ENCODE measurements at places on chromosomes 5 and 9.
A peak's percentile ranks its signal among the peaks of the same experiment; 100 is the strongest.

DNA sequence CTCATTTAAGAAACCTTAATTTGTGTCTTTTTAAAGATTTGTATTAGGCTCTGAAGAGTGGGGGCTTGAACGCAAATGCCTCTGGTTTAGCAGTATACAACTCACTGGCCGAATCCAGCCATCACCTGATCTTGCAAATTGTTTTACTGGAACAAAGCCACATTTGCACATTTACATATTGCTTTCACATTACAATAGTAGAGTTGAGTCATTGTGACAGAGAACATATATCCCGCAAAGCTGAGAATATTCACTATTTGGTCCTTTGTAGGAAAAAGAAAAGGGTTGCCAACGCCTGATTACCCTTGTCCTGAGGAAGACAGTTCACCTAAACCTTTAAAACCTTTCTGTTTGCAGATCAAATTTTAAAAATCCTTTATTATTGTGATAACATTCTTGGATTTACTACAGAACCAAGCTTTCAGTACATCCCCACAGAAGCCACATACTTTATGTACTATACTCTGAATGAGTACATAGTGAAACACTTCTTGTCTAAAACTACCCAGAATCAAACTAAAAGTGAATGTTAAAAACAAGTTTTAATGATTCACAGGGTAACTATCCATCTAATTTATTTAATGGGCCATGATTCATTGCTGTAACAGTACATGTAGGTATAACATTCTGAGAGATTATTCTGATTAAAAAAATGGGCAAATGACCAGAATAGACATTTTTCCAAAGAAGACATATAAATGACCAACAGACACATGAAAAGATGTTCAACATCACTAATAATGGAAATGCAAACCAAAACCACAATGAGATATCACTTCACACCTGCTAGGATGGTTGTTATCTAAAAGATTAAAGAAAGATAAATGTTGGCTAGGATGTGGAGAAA is 161.0 kb downstream of the SLC25A46 start:
- no peak for DNase-seq

DNA sequence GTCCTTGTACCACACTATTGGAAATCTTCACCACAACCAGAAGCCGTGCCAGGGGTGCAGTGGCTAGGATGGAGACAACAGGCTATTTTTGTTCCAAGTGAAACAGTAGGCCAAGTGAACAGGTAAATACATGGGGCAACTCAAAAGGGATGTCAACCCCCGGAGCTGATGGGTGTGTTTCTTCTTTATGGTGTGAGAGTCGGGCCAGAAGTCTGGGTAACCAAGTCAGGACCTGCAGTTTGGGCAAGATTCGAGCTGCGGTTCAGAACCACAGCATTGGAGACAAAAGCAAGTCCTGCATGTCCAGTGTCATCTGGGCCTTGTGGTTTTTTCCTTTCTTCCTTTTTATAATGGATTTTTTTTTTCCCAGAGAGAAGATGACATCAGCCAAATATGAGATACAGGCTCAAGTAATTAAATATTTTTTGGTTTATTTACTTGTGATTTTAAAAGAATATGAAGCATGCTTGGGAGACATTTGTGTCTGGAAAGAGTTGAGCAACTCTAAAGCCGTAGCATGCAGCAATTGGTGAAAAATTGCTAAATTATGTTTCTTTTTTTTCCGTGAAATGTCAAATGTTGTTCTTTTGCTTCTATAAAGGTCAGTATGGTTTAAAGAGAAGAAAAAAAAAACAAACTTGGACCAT is 261.6 kb downstream of the ARRDC3 start:
- no peak for DNase-seq

GRCh38 chr5:155522540-155522939 is 509.0 kb downstream of the KIF4B start:
- no peak for DNase-seq

- peak; percentile 92 for DNase-seq
Observed at GRCh38 chr5:61625681-61626621, 293.9 kb downstream of the ZSWIM6 start.

DNA sequence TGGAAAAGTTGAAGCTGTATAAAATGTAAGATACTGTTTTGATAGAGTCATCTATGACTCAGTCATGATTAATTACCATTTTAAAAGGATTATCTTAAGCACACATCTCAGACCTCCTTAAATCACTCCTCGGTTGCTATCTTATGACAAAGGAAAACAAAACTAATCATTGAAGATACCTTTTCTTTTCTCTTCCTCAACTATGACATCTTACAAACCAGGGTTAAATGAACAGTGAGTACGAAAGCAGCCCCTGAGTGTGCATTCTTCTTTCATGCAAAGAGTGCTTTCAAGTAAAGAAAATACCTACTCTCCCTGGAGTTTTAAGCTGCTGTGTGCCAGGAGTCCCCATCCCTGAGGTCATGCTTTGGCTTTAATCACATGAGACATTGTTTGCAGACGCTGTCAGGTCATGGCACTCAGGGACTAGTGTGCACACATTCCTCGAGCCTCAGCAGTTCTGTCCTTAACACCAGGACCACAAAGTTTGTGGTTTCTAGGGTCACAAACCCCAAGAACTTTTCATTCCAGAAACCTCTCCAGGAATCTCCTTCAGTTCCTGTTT is 86.7 kb upstream of the ICE1 start:
- no peak for DNase-seq

GRCh38 chr5:9644630-9645029 is 14.5 kb upstream of the TAS2R1 start:
- DNase-seq = no peak

- no peak for DNase-seq
Observed at GRCh38 chr5:137490591-137490990, 8.5 kb downstream of the SPOCK1 start.

- no peak for DNase-seq
Observed at GRCh38 chr5:76475936-76476335, 72.9 kb downstream of the IQGAP2 start.

DNA sequence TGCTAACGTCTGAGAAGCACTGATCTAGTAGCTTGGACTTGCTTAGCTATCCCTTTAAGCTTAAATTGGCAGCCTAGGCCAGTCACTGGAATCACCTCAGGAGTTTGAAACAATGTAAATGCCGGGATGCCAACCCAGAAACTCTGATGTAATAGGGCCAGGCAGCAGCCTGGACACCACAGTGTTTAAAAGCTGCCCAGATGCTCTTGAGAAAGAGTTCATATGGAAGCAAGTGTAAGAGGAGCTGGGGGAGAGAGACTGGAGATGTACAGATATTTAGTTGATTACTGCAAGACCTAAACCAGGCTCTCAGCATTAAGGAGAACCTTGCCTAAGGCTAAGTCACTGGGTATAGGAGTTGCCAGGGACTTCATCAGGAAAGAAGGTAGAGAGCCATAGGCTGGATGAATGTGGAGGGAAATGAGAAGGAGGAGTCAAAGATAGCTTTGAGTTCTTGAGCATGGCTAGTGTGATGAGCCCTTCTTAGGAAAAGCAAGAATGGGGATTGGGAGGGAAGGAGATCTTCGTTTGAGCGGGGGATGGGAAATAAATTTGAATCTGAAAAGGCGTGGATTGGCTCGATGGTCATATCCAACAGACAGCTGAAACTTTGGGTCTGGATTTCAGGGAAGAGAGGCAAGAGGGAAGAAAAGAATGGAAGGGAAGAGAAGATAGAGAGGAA is 392.9 kb upstream of the WWC1 start:
- DNase-seq = no peak

DNA sequence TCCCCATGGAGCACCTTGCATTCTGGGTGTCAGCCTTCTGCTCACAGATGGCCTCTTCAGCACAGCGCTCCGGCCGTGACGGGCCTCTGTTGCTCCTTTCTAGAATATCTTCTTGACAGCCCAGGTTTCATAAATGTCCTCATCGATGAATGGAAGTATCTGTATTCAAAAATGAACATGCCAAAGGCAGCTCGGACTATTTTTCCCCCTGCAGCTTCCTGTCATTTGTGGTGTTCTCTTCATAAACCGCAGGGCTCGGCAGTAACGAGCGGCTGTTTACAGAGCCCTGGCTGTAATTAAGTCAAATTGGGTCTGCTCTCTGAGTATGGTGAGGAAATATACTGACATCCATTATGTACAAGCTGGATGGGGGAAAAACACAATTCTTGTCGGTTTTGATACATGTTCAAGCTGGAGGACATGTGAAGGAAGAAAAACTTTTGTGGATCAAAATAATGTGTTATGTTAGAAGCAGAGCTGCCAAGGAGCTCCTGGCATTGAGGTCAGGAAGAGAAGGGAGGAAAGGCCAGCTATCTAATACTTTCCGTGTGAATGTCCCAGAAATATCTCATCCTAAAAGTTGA is 154.1 kb upstream of the CD180 start:
- peak; percentile 42 for DNase-seq

- DNase-seq = no peak
Observed at GRCh38 chr5:98787131-98787719, 13.8 kb downstream of the RGMB start.

GRCh38 chr9:78769690-78770089 is 472.8 kb downstream of the PSAT1 start:
- no peak for DNase-seq

DNA sequence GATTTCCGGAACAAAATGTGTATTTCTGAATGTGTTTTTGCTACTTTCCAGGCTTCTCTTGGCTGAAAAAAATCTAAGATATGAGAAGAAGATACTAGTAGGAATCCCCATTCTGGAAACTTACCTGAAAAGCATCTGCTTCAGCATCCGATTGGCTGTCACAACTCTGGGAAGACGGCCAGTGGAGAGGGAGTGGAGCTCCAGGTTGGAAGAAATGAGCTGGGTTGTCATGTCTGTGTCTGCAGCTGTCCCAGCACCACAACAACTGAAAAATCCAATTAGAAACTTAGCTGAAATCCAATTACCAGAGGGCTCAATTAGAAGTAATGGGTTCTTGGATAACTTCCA is 3.0 kb downstream of the PSMB7 start:
- DNase-seq = no peak

GRCh38 chr5:89377767-89378455 is 494.9 kb upstream of the MEF2C start:
- no peak for DNase-seq
